ENCODE measurements at places on chromosomes 4 and X.

GRCh38 chrX:114267142-114267541 is 316.7 kb upstream of the HTR2C start:
- DNase-seq = no peak

GRCh38 chr4:107318078-107318477 is 282.0 kb upstream of the DKK2 start:
- no peak for DNase-seq

DNA sequence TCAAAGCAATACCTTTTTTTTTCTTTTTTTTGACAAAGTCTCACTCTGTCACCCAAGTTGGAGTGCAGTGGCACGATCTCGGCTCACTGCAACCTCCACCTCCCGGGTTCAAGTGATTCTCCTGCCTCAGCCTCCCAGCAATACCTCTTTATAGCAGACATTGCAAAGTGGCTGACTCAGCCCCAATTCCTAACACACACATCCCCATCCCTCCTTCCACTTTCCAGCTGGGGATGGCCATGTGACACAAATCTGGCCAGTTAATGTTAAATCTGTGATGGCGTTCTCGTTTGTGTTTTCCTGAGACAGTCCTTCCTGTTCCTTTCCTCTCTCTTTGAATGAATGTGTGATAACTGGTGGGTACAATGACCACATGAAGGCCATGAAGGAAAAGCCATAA is 276.2 kb upstream of the KLF3 start:
- no peak for DNase-seq

- DNase-seq = no peak
Measured at GRCh38 chr4:170589597-170590191, 499.9 kb upstream of the AADAT start.

DNA sequence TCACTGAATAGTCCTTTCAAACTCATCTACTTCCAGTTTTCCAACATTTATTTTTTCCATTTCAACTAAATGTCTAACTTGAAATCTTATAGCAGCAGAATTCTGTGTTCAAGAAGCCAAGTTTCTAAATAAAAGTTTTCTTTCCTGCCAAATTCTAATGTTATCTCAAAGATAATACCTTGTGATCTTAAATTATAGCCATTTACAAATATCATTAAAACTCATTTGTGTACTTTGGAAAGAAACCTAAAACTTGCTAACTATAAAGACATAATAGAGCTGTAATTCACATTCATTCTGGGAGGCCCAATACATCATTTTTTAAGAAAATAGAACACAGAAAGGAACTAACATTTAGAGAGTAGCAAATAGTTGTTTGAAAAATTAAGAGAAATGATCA is 83.9 kb downstream of the MAD2L1 start:
- no peak for DNase-seq

DNA sequence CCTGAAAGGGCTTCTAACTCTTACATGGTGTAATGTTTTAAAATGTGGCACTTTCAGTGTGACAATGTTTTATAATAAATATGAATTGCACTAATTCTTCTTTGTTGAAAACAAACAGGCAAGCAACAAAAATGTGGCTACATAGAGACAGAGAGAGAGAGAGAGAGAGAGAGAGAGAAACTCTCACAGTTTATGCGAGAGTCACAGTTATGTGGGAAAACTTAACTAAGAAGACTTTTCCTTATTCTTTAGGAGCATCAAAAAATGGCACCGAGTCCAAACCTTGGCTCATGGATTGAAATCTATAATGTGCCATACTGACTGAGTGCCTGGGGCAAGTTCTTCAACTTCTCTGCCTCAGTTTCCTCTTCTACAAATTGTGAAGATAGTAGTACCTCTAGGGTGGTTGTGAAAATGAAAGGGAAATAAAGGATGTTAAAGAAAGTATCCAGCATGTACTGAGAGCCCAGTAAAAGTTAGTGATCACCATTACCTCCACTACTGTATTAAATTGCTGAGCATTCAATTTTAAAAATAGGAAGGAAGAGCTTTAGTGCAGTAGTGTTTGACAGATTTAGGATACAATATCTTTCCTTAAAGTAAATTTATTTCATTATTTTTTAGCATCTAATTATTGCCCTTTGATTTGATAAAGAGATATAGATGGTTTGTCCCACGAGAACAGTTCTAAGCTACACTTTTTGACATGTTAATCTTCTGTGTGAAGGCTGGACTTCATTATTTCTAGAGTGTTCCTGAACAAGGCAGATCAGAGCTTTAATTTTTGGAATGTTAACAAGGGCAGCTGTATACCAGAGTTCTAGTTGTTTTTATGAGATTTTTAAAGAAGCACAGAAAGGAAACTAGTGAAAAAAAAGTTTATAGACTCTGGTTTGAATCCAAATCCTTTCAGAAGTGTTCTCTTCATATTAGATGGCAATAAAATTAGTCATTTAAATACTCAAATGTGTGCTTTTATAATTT is 187.5 kb upstream of the ANK2 start:
- no peak for DNase-seq
